ENCODE measurements at places on chromosomes 3 and 15. TPM values are rescaled to one million over a fixed set of nuclear protein-coding genes. Genes with fewer than 3 reads are reported as not detected.

Gene SCAANT1
- not detected for total RNA-seq

Gene CAND2
- 1.8 TPM for total RNA-seq

DNA sequence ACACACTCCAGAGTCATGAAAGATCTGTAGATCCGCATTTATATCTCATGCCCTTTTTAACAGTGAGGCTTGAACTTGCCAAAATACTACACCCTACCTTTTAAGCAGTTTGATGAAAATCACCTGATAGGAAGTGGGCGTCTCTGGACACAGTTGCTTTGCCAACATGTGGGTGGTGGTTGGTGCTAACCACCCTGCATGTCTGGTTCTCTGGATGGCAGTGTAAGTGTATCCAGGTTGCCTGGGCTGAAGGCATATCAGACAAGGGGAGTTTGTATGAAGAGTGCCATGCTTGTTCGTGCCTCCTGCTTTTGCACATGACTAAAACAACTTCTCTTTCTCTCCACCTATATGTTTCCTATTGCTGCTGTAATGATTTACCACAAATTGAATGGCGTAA, 159.6 kb downstream of the GHSR start:
- no peak overlapping the region for H3K4me3 ChIP-seq
- no peaks in the 10 kb centered on the region for H3K27me3 ChIP-seq
- H3K36me3 ChIP-seq, result no peaks in the 10 kb centered on the region
- peaks cover 6% of the 10 kb centered on the region for H3K4me1 ChIP-seq
- H3K27ac ChIP-seq, result no peak overlapping the region

Gene CHRFAM7A
- total RNA-seq, result 1.9 TPM

Gene MAPK6
- total RNA-seq, result 22.8 TPM

DNA sequence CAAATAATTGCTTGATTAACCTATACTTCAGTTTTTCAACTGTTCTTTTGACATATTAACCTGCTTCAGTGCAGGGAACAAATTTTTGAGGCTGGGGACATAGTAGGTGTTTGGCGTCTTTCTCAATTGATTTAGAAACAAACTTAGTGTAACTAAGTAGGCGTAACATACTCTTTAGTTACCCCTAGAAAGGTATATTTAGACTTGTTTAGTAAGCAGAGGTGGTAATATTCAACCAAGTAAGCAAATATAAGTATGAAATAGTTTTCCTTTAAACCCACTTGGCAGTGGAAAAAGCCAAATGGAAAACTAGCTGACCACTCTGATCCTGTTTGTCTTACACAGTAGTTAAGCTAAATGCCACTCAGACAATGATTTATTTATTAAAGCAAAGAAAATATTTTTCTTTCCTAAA, 113.2 kb downstream of the MBNL1 start:
- H3K36me3 ChIP-seq, result peaks cover 4% of the 10 kb centered on the region
- no peaks in the 10 kb centered on the region for H3K27me3 ChIP-seq
- peak overlapping the region; percentile 82 for H3K4me3 ChIP-seq
- DNase-seq, result no peak

- H3K27me3 ChIP-seq, result no peaks in the 10 kb centered on the region
- no peak for DNase-seq
- H3K4me3 ChIP-seq, result no peak overlapping the region
Observed at GRCh38 chr3:49352281-49352680, 5.9 kb downstream of the GPX1 start.

GRCh38 chr3:187677604-187678003, 7.4 kb upstream of the SST start:
- H3K36me3 ChIP-seq, result no peaks in the 10 kb centered on the region
- no peaks in the 10 kb centered on the region for H3K4me1 ChIP-seq
- H3K27ac ChIP-seq, result no peak overlapping the region

GRCh38 chr15:43525131-43525530, 7.7 kb downstream of the MAP1A start:
- no peak overlapping the region for H3K4me3 ChIP-seq
- H3K4me1 ChIP-seq, result peaks cover 8% of the 10 kb centered on the region
- no peak overlapping the region for H3K27ac ChIP-seq
- no peaks in the 10 kb centered on the region for H3K36me3 ChIP-seq

DNA sequence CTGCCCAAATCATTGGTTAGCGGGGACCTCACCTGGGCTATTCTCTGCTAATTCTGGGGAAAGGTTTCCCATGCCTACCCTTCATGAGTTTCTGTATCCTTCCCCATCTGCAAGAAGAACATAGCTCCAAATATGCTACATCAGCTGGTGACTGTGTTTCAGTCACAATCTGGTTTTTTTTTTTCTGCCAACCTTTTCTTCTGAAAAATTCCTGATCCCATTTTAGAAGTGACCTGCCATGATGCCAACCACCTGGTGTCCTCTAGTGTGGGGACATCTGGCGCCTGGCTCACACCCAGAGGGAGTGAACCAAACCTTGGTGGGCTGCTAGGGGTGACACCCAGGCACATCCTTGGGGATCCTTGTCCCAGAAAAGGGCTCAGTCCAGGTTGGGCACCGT, 76.1 kb downstream of the CHRD start:
- no peaks in the 10 kb centered on the region for H3K4me1 ChIP-seq
- no peaks in the 10 kb centered on the region for H3K36me3 ChIP-seq
- DNase-seq, result no peak
- no peak overlapping the region for H3K27ac ChIP-seq

GRCh38 chr3:179450901-179451264, 387 bp downstream of the GNB4 start:
- no peaks in the 10 kb centered on the region for H3K36me3 ChIP-seq
- peaks cover 29% of the 10 kb centered on the region for H3K4me1 ChIP-seq
- DNase-seq, result no peak
- H3K4me3 ChIP-seq, result peak overlapping the region; percentile 84
- no peak overlapping the region for H3K27ac ChIP-seq

DNA sequence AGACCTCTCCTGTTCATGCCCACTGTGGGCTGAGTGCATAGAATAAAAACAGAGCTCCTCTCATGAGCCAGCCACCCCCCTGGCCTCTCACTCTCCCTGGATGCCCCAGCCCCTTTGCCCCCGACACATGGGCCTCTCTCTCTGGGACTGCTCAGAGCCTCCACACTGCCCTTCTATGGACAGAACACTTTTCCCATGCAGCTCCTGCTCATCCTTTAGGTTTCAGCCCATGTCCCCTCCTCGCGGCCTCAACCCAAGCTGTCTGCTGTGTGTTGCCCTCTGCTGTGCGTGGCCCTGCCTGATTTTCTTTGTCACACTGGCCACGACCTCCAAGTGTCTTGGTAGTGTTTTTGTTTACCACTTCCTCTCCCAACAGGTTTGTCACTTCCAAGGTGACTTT, 20.7 kb upstream of the PRR23E start:
- H3K36me3 ChIP-seq, result no peaks in the 10 kb centered on the region
- no peak overlapping the region for H3K4me3 ChIP-seq
- no peak overlapping the region for H3K27ac ChIP-seq
- H3K27me3 ChIP-seq, result peaks cover 35% of the 10 kb centered on the region
- no peaks in the 10 kb centered on the region for H3K4me1 ChIP-seq

DNA sequence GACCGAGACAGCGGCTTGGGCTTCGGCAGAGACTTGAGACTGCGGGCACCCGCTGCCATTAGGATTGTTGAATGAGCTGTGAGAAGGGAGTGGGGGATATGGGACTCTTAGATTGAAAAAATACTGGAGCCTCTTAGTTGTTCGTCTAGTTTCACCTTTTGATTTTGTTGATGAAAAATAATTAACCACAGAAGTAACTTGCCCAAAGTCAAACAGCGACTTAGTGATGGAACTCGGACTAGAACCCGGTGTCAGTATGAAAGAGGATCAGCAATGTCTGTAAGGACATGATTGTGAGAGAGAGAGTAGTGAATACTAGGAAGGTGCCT, 510 bp upstream of the GOLGB1 start:
- H3K36me3 ChIP-seq, result no peaks in the 10 kb centered on the region
- H3K4me3 ChIP-seq, result no peak overlapping the region
- no peaks in the 10 kb centered on the region for H3K27me3 ChIP-seq
- H3K27ac ChIP-seq, result no peak overlapping the region
- H3K4me1 ChIP-seq, result peaks cover 6% of the 10 kb centered on the region
